ENCODE measurements at places on chromosomes 12 and 14. TPM values are rescaled to one million over a fixed set of nuclear protein-coding genes. Genes with fewer than 3 reads are reported as not detected.

GRCh38 chr12:754473-754820 lies 2.1 kb downstream of the WNK1 start:
- DNase-seq, result no peak

DNA sequence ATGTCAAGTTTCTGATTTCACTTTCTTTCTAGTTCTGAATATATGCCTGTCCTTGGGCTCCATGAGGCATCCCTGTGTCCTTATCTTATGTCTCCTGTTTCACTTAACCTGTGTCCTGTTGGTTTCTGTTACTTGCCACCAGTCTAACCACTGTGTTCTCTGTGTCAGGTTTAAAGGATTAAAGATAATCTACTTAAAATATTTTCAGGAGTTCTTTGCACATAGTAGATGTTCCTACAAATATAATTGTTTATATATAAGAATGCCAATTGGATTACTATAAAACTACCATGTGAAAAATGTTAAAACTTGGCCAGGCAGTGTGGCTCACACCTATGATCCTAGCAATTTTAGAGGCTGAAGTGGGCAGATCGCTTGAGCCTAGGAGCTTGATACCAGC lies 406.4 kb downstream of the CCER1 start:
- no peak for DNase-seq

DNA sequence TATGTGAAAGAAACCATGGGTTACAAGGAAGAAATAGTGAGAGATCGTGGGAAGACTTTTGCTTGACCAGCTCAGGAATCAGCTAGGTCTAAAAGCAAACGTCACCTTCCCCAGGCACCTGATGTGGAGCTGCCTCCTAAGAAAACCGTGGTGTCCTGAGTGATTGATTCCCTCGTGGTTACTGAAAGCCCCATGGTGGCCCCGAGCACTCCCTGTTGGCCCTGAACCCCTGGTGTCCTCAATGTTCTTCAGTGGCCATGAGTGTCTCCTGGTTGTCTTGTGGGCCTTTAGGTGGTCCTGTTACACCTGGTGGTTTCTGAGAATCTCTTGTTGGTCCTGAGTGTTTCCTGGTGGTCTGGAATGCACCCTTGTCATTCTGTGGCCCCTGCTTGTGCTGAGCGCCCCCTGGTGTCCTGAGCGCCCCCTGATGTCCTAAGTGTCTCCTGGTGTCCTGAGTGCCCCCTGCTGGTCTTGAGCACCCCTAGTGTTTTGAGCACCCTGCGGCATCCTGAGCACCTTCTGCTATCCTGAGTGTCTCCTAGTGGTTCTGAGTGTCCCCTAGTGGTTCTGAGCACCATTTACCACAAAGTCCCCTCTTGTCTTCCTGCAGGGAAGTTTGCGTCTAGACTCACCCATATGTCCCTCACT lies 518.7 kb downstream of the TMEM121 start:
- no peak for DNase-seq

DNA sequence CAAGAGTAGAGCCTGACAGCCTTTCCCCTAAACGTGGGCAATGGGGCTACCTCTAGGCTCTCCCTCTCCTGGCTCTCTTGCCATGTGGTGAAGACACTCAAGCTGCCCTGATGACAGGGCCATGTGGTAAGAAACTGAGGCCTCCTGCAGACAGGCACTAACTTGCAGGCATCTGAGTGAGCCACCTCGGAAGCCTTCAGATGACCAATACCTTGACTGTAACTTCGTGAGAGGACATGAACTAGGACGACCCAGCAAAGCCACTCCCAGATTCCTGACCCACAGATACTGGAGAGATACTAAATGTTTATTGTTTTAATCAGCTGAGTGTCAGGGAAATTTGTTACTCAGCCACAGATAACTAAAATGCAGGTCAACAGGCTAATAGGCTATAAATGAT lies 96.4 kb downstream of the EFCAB11 start:
- no peak for DNase-seq

ENDOU gene
- total RNA-seq, result 2.7 TPM

AMN gene
- total RNA-seq, result 0.95 TPM

GRCh38 chr12:6873094-6874014 lies at the start of gene SPSB2:
SPSB2 (minus strand) TSS chr12:6873303; CDS start chr12:6872901, 402 bp downstream.
- peak; percentile 90 for DNase-seq

DNA sequence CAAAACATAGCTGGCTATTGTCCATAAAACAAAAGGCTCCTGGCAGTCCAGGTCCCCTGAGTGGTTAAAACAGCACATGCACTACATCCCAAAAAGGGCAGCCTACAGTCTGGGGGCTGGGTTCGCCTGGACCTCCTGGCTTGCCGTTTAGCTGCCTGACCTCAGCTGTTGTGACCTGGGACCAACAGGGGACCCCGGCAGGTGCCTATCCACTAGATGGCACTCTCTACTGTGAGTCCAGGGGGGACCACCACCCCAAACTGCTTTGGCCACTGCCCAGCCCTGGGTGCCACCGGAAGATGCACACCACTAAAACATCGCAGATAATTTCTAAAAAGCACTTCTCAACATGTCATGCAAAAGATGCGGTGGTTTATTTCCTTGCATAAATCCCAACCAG lies 2.9 kb upstream of the RTL1 start:
- DNase-seq, result no peak

PTPRQ gene
- 0.47 TPM for total RNA-seq

DNA sequence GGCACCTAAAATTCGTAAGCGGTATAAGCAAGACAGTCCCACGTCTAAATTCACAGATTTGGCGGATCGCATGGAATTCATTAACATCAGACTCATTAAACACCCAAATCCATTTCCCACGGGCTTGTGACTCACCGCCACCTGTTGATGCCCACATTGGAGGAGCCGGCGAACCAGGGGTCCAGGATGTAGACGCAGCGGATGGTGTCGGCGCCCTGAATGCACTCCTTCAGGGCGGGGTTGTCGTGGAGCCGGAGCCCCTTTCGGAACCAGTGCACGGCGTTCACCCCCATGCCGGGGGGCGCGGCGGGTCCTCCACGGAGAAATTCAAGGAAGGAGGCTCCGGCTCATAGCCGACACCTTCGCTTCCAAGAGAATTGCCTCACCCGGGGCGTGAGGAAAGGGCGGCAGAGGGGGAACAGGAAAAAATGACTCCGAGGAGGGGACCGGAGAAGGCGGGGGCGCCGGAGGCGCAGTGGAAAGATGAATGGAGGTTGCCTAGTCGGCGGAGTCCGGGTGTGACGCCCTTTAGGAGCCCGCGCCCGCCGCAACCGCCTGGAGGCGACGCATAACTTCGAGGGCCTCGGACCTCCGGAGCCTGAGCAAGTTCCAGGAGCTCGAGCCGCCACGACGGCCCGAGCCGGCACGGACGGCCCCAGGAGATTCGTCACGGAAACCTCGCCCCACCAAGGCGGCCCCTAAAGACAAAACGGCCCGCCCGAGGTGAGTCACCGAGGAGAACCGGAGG lies 506 bp downstream of the CRY1 start:
- DNase-seq, result peak; percentile 52

DNA sequence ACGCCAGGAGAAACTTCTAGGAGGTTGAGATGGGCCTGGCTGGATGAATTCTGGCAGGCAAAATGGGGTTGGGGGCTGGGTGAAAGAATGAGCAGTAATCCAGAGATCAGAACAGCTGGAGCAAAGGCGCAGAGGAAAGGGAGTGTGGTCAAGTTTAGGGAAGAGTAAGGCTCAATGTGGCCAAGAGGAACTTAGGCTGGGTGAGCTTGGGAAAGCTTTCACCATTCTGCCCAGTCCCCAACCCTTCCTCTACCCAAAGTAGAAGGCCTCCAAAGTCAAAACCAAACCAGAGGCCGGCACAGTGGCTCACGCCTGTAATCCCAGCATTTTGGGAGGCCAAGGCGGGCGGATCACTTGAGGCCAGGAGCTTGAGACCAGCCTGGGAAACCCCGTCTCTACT lies 10.2 kb upstream of the RABGGTA start:
- DNase-seq, result no peak

DNA sequence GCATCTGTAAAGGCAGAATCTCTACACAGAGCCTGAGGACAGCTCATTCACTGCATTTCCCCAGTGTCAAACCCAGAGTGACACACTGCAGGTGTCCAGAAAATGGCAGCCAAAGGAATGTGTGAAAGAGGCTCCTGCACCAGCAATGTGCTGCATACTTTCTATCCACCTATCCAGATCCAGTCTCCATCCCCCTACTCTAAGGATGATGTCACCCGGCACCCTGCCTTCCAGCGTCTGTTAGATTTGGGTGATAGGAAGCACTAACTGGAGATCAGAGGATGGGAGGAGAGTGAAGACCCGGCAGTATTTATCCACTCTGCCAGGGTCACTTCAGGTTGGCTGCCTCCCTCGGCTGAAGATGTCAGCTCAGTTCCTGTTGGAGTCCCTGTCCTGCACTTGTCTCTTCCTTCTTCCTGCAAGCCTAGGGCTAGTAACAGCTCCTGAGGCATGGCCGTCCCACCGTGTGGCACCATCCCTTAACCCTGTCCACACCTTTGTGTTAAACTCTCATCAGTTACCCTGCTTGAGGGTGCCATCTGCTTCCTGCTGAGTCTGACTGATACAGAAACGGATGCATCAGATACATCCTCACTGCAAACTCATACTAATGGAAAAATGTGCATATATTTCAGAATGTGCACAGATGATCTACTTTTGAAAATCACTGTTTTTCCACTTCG lies 13.0 kb upstream of the GPR68 start:
- no peak for DNase-seq

- DNase-seq, result no peak
Observed at GRCh38 chr14:72737560-72737943, 156.3 kb downstream of the DPF3 start.

DNA sequence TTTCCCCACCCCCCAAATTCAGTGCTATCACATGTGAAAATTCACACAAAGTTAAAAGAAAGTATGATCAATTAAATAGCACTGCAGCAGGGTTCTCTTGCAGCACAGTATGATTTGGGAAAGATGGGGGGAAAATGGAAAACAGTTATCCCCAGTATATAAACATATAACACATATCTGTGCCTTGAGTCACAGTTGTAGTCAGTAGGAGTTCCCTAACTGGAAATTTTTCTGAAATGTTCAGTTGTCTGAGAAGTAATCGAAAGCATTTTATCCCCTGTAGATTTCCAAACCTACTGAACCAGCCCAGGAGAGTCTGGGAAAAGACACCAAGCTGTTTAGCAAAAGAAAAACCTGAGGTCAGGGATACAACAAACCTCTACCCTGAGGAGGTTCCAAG lies 47.0 kb downstream of the C12orf50 start:
- DNase-seq, result no peak

- no peak for DNase-seq
Observed at GRCh38 chr12:15777355-15778012, 11.7 kb downstream of the EPS8 start.

OR4K2 gene
- total RNA-seq, result not detected

SYT1 gene
- total RNA-seq, result 1.1 TPM

- DNase-seq, result peak; percentile 85
Observed at GRCh38 chr12:106357549-106358395, at the start of gene POLR3B. POLR3B (plus strand) TSS chr12:106357748; CDS start chr12:106357880, 132 bp downstream.

GRCh38 chr12:49905718-49906314 lies 2.1 kb upstream of the FAIM2 start:
- DNase-seq, result no peak

DNA sequence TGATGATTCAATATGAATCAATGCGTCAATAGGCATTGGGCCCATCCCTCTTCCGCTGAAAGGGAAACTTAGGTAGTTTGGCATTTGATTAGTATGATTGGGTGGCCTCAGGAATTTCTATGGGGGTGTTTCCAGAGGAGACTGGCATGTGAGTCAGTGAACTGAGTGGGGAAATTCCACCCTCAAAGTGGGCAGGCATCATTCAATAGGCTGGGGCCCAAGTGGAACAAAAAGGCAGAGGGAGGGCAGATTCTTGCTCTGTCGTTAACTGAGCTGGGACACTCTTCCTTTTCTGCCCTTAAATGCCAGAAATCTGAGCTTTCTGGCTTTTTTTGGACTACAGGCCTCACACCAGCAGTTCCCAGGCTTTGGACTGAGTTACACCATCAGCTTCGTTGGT lies 373.5 kb downstream of the RPS29 start:
- DNase-seq, result no peak

GRCh38 chr14:28875934-28876571 lies 109.5 kb downstream of the FOXG1 start:
- DNase-seq, result no peak

ARMH4 gene
- 4.6 TPM for total RNA-seq

DNA sequence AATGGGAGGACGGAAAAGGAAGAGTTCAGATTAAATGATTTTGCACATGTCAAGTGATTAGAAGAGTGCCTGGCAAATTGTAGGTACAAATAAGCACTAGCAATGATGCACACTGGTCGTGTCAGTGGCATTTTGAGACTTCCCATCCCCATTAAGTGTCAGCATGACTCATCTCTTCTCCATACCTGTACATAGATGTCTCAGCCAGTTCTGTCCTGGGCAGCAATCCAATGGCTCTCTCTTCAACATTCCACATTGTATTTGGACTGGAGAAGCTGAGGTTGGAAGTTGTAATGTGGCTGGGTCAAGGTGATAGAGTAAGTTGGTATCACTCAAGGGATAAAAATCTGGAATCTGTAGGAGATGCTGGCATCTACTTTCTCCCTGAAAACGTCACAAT lies 742.7 kb downstream of the VRK1 start:
- no peak for DNase-seq

KLHL42 gene
- 14.6 TPM for total RNA-seq

DNA sequence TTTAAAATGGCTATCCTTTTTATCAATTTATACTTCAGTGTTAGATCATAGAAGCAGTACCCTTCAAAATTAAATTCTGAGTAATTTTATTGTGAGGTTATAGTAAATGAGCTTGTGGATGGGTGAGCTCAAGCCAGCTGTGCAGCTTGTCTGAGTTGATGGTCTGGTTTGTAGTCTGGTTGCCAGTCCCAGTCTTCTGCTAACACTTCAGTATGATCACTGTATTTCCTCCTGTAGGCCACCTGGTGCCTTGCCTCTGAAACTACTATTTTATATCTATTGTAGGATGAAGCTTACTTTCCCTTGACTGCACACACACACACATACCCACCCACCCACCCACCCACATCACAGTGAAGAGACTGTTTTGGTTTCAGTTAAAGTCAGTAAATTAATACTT lies 496.4 kb downstream of the PCNX1 start:
- no peak for DNase-seq

PIWIL1 gene
- 0.79 TPM for total RNA-seq

GLI1 gene
- 0.60 TPM for total RNA-seq

CHGA gene
- total RNA-seq, result not detected

DNA sequence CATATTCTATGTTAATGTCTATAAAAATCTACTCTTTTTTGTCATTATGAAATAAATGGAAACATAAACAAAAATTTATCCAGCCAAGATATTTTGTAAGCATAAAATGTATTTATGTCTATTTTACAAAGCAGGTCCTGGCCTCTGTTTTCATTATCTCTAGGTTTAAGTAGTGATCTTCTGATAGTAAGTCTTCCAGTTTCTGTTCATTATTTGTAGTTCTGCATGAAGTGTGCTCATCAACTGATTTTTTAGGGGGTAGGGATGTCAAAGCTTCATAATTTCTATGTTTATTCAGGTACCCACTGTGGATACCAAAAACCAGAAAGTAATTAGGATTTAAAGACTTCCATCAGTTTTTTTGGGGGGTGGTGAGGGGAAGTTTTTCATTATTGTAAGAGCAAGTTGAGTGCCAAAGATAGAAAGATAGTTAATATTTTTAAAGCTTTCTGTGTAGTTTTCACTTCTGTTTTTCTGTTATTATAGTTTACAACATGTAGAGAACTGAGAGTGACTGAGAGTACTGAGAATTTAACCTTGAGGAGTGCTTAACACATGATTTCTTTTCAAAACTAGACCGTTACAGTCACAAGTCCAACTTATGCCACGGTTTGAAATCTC lies 30.6 kb upstream of the LMO3 start:
- DNase-seq, result no peak

Data from omental fat pad (tissue), 4 donors.